Upper lobe of left lung (tissue), 6 donors: ENCODE measurements at places on chromosomes 5 and 9.

- peaks cover 16% of the 10 kb centered on the region for H3K4me1 ChIP-seq
- DNase-seq = no peak
- H3K27ac ChIP-seq = no peak overlapping the region
- H3K36me3 ChIP-seq = no peaks in the 10 kb centered on the region
- H3K27me3 ChIP-seq = peaks cover 5% of the 10 kb centered on the region
- H3K4me3 ChIP-seq = no peak overlapping the region
These were observed 960 bp upstream of the GFRA3 start for GRCh38 chr5:138275379-138275782.

DNA sequence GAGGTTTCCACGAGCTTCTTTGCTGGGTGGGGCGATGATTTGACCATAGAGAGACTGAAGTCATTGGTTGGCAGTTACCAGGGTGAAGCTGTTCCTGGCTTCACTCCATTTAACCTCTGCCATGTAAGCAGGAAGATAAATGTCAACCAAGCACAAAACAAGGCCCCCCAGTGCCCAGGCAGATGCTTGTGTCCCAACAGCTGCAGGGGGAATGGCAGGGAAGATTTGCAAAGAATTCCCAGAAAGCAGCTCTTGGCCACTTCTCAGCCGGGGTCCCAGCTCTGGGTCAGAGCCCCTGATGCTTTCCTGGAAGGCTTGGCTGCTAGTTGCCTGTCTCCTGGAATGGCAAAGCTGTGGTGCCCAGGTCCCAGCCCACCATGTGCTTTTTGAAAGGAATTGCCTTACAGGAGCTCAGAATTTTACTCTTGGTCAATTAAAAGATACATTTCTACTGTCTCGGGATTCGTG lies 383.4 kb downstream of the ENC1 start:
- H3K36me3 ChIP-seq = no peaks in the 10 kb centered on the region
- no peak overlapping the region for H3K4me3 ChIP-seq
- DNase-seq = no peak
- peak overlapping the region; percentile 26 for H3K27ac ChIP-seq
- H3K27me3 ChIP-seq = no peaks in the 10 kb centered on the region

DNA sequence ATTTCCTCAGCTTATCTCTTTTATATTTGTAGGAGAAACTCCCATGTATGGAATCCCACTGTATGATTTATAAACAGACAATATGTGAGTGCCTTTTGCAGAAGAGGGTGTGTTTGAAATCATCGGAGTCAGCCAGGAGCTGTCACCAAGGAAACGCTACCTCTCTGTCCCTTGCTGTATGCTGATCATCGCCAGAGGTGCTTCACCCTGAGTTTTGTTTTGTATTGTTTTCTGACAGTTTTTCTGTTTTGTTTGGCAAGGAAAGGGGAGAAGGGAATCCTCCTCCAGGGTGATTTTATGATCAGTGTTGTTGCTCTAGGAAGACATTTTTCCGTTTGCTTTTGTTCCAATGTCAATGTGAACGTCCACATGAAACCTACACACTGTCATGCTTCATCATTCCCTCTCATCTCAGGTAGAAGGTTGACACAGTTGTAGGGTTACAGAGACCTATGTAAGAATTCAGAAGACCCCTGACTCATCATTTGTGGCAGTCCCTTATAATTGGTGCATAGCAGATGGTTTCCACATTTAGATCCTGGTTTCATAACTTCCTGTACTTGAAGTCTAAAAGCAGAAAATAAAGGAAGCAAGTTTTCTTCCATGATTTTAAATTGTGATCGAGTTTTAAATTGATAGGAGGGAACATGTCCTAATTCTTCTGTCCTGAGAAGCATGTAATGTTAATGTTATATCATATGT lies 18.0 kb upstream of the CTSL start:
- peaks cover 5% of the 10 kb centered on the region for H3K4me1 ChIP-seq
- peaks cover 23% of the 10 kb centered on the region for H3K36me3 ChIP-seq
- DNase-seq = no peak
- H3K4me3 ChIP-seq = no peak overlapping the region
- no peaks in the 10 kb centered on the region for H3K27me3 ChIP-seq
- no peak overlapping the region for H3K27ac ChIP-seq

DNA sequence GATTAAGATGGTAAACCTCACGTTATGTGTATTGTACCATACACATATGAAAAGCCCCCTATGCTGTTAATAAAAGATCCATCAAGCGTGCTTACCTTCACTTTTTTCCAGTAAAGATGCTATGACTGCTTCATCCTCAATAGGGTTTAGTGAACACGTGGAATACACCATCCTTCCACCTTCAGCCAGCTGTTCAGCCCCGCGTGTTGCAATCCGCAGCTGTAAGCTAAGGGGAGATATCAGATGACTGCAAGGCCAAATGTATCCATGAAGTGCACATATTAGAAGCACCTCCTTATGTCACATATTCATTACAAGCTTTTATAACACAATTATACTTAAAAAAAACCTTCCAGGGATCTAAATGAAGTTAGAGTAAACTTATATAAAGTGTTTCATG lies 16.2 kb downstream of the NSUN2 start:
- no peak overlapping the region for H3K27ac ChIP-seq
- H3K36me3 ChIP-seq = peaks cover 38% of the 10 kb centered on the region
- no peak overlapping the region for H3K4me3 ChIP-seq
- DNase-seq = no peak

GRCh38 chr9:106963684-106964083 lies 100.7 kb downstream of the ZNF462 start:
- H3K4me1 ChIP-seq = peaks cover 8% of the 10 kb centered on the region
- no peak for DNase-seq
- H3K36me3 ChIP-seq = no peaks in the 10 kb centered on the region
- H3K4me3 ChIP-seq = no peak overlapping the region

GRCh38 chr5:156824800-156825199 lies 25.3 kb upstream of the PPP1R2B start:
- no peaks in the 10 kb centered on the region for H3K27me3 ChIP-seq
- H3K27ac ChIP-seq = no peak overlapping the region
- H3K36me3 ChIP-seq = no peaks in the 10 kb centered on the region
- H3K4me1 ChIP-seq = no peaks in the 10 kb centered on the region
- no peak for DNase-seq

- H3K4me3 ChIP-seq = no peak overlapping the region
- H3K27me3 ChIP-seq = no peaks in the 10 kb centered on the region
- no peak overlapping the region for H3K27ac ChIP-seq
These were observed 185.4 kb downstream of the GABBR2 start for GRCh38 chr9:98523231-98523901.

DNA sequence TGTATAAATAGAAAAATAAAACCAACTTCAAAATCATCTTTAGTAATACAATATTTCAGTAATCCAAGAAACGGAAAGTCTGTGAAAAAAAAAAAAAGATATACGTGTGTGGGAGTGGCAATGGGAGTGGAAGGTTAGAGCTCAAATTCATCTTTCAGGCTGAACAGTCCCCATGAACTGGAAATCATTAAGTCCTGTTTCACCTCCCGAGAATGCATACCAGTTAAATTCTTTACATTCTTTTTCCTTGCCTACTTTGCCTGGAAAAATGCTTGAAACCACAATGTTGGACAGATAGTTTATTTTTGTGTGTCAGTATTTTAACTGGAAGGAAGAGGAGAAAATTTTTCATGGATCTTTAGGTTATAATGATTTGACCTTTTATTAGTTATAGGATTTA lies 166.8 kb downstream of the MUSK start:
- H3K4me3 ChIP-seq = no peak overlapping the region
- H3K4me1 ChIP-seq = no peaks in the 10 kb centered on the region
- no peaks in the 10 kb centered on the region for H3K27me3 ChIP-seq
- no peak overlapping the region for H3K27ac ChIP-seq
- no peak for DNase-seq

DNA sequence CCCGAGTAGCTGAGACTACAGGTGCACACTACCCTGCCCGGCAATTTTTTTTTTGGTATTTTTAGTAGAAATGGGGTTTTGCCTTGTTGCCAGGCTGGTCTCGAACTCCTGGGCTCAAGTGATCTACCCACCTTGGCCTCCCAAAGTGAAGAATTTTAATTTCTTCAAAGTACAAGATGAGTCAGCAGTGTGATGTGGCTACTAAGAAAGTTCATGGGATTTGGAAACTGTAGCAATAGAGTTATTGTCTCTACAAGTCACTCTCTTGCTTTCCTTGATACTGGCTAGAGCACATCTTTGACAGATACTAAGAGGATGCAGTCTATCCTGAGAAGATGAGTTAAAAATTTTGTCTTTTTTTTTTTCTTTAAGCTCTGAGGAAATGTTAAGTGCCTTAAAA lies 1.6 kb downstream of the CREB3 start:
- H3K27me3 ChIP-seq = no peaks in the 10 kb centered on the region
- DNase-seq = no peak
- peak overlapping the region; percentile 97 for H3K27ac ChIP-seq

GRCh38 chr5:128082551-128083032 lies 974 bp upstream of the SLC12A2 start:
- H3K36me3 ChIP-seq = no peaks in the 10 kb centered on the region
- peak overlapping the region; percentile 84 for H3K4me3 ChIP-seq
- no peak for DNase-seq

DNA sequence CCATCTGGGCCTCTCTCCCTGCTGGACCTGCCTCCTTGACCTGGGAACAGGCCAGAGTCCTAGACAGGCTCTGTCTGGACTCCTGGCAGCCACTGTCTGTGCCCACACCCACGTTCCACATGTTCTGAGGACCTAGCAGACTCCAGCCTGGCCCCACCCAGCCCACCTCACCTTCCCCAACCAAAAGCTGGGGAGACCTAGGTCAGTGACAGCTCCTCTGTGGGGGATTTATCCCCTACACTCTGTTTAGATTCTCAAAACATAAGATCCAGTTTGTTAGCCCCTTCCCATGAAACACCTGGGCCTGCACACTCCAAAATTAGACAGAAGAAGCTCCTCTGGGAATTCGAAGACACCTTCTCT lies 59.8 kb upstream of the ADAMTS2 start:
- H3K4me3 ChIP-seq = no peak overlapping the region
- no peaks in the 10 kb centered on the region for H3K4me1 ChIP-seq
- H3K27me3 ChIP-seq = no peaks in the 10 kb centered on the region
- H3K36me3 ChIP-seq = no peaks in the 10 kb centered on the region
- DNase-seq = no peak
- no peak overlapping the region for H3K27ac ChIP-seq

DNA sequence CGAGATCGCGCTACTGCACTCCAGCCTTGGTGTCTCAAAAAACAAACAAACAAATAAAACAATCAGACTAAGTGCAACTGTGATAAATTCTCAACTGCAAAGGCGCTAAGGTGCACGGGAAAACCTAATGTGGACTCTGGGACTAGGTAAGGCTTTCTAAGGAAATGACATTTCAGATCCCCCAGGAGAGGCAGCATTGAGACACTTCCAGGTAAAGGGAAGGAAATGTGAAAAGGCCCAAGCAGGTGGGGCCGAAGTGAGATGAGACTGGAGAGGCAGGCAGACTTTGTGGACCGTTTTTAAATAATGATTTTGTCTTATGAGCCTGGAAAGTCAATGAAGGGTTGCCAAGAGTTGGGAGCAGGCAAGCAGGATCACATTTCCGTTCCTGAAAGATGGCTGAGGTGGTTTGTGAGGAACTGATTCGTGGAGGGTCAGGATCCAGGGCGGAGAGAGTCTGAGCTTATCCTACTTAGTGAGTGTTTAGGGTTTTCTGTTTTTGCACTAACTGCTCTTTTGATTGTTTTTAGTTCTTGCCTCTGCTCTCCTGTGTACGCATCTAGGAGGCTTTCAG lies 2.0 kb upstream of the APBA1 start:
- H3K4me3 ChIP-seq = no peak overlapping the region
- no peaks in the 10 kb centered on the region for H3K27me3 ChIP-seq
- no peak for DNase-seq
- H3K36me3 ChIP-seq = no peaks in the 10 kb centered on the region

DNA sequence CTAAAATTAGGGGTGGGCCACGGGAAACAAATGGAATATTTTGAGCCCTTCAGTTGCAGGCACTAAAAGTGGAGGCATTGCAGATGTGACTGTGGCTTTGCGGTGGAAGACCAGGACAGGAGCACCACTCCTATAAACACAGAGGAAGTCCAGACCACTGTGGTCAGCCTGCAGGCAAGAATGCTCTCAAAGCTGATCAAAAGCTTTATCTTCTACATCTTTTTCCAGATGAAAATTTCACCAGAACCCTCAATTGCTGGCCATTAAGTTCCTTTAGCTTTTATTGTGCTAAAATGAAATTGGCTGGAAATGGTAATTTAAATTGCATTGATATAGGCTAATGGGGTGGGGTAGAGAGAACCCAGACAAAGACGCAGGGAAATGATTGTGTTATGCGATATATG lies 208.8 kb downstream of the ERCC6L2 start:
- H3K4me3 ChIP-seq = no peak overlapping the region
- no peak overlapping the region for H3K27ac ChIP-seq
- H3K4me1 ChIP-seq = no peaks in the 10 kb centered on the region
- H3K27me3 ChIP-seq = no peaks in the 10 kb centered on the region

GRCh38 chr9:86795823-86796553 lies 151.3 kb downstream of the GAS1 start:
- H3K27me3 ChIP-seq = no peaks in the 10 kb centered on the region
- H3K27ac ChIP-seq = no peak overlapping the region
- H3K4me1 ChIP-seq = peaks cover 8% of the 10 kb centered on the region
- no peaks in the 10 kb centered on the region for H3K36me3 ChIP-seq
- no peak for DNase-seq
- no peak overlapping the region for H3K4me3 ChIP-seq

DNA sequence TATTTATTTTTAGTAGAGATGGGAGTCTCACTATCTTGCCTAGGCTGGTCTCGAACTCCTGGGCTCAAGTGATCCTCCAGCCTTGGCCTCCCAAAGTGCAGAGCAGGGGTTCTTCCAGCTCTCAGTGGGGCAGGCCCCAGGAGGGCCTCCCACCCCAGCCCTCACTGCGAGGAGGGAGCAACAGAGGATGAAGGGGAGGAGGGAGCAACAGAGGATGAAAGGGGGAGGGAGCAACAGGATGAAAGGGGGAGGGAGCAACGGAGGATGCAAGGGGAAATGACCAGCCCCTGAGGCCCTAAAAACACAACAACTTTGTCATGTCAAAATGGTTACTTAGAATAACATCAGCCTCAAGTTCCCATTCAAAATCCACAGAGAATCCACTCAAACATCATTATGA lies 10.0 kb downstream of the TRIM14 start:
- no peaks in the 10 kb centered on the region for H3K4me1 ChIP-seq
- no peaks in the 10 kb centered on the region for H3K27me3 ChIP-seq
- H3K4me3 ChIP-seq = no peak overlapping the region

DNA sequence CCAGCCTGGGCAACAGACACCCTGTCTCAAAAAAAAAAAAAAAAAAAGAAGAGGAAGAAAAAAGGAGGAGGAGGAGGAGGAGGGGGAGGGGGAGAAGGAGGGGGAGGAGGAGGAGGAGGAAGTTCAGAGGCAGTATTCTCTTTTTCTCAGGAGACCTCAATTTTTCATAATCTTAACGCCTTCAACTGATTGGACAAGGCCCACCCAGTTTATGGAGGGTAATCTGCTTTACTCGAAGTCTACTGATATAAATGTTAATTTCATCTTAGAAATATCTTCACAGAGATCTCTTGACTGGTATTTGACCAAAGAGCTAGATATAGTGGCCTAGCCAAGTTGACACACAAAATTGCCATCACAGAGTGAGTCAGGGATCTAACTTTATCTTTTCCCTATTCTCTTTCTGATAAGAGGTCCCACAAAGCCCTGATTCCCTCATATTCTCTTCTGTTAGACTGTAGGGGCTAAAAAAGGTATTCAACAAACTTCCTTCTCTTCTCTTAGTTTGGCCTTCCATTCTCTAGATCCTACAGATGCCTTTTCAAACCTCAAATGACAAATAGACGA lies 115.5 kb upstream of the ABCA1 start:
- H3K36me3 ChIP-seq = no peaks in the 10 kb centered on the region
- H3K4me3 ChIP-seq = no peak overlapping the region
- no peaks in the 10 kb centered on the region for H3K27me3 ChIP-seq
- H3K4me1 ChIP-seq = no peaks in the 10 kb centered on the region
- no peak overlapping the region for H3K27ac ChIP-seq
- DNase-seq = no peak

GRCh38 chr5:133487093-133487492 lies 125.2 kb downstream of the FSTL4 start:
- no peak for DNase-seq
- no peak overlapping the region for H3K4me3 ChIP-seq
- no peaks in the 10 kb centered on the region for H3K36me3 ChIP-seq
- no peaks in the 10 kb centered on the region for H3K27me3 ChIP-seq
